ENCODE measurements at places on chromosomes 16 and 17. TPM values are rescaled to one million over a fixed set of nuclear protein-coding genes. Genes with fewer than 3 reads are reported as not detected.

Gene TUBG2
- 15.3 TPM for polyA plus RNA-seq

Gene FOXJ1
- polyA plus RNA-seq = not detected

Gene CACNG5
- not detected for polyA plus RNA-seq

Gene GRIN2A
- polyA plus RNA-seq = 0.01 TPM

Gene PLD2
- polyA plus RNA-seq = 5.3 TPM

Gene SLFN14
- polyA plus RNA-seq = not detected

Gene PARD6A
- polyA plus RNA-seq = 7.0 TPM

Gene GNG13
- not detected for polyA plus RNA-seq

Gene AANAT
- polyA plus RNA-seq = not detected

Gene GNAO1
- polyA plus RNA-seq = 1.4 TPM

Gene RDM1
- polyA plus RNA-seq = not detected

Gene CSH1
- polyA plus RNA-seq = not detected

Gene MYH8
- not detected for polyA plus RNA-seq

Gene PYCARD
- 10.0 TPM for polyA plus RNA-seq

Gene CDR2L
- polyA plus RNA-seq = 19.1 TPM

Gene SLC35G6
- not detected for polyA plus RNA-seq

Gene KRTAP4-4
- polyA plus RNA-seq = not detected

Gene PCGF2
- polyA plus RNA-seq = 33.6 TPM

Gene SREBF1
- polyA plus RNA-seq = 41.0 TPM

Gene PRR35
- polyA plus RNA-seq = not detected

Gene TNP2
- not detected for polyA plus RNA-seq

Gene DBNDD1
- polyA plus RNA-seq = 1.4 TPM

Gene KRTAP16-1
- not detected for polyA plus RNA-seq

Gene ZNF689
- 2.7 TPM for polyA plus RNA-seq

Gene LAT
- 2.9 TPM for polyA plus RNA-seq

Gene SOX9
- 12.1 TPM for polyA plus RNA-seq

Gene ZFHX3
- polyA plus RNA-seq = 4.0 TPM

Gene RETREG3
- polyA plus RNA-seq = 16.8 TPM

Gene CENPN
- 1.9 TPM for polyA plus RNA-seq

Gene CA7
- polyA plus RNA-seq = not detected

Gene CCDC144A
- 0.78 TPM for polyA plus RNA-seq

Gene OR1A1
- not detected for polyA plus RNA-seq

Gene CCL14
- polyA plus RNA-seq = 31.5 TPM

Gene PIEZO1
- 45.0 TPM for polyA plus RNA-seq

Gene NME3
- polyA plus RNA-seq = 86.4 TPM

Gene TOX3
- not detected for polyA plus RNA-seq

Gene KRT40
- not detected for polyA plus RNA-seq

Gene SPATA22
- polyA plus RNA-seq = not detected

Gene DLX4
- polyA plus RNA-seq = 0.03 TPM

Gene ARHGAP23
- 73.1 TPM for polyA plus RNA-seq

Gene CCL13
- polyA plus RNA-seq = 0.36 TPM

Gene EVI2A
- 2.5 TPM for polyA plus RNA-seq

Gene CALB2
- polyA plus RNA-seq = 0.38 TPM

Gene ZNRF1
- polyA plus RNA-seq = 12.8 TPM

Gene TP53TG3
- not detected for polyA plus RNA-seq
